ENCODE measurements at places on chromosomes 13 and 19. TPM values are rescaled to one million over a fixed set of nuclear protein-coding genes. Genes with fewer than 3 reads are reported as not detected.

DNA sequence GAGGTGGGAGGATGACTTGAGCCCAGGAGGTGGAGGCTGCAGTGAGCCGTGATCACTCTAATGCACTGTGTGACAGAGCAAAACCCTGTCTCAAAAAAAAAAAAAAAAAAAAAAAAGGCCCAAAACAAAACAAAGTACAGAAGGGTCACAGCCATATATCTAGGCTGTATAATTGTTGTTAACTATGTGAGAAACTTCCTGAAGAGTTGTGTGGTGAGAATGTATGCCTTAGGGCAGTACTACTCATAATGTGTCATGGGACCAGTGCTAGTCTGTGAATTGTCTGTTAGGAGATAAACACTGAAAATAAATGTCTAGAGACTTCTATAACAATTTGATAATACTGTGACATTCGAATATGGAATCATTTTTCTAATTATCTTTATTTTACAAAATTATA, 43.1 kb downstream of the PAN3 start:
- peak overlapping the region; percentile 63 for H3K27ac ChIP-seq
- H3K4me1 ChIP-seq, result peaks cover 13% of the 10 kb centered on the region
- no peaks in the 10 kb centered on the region for H3K36me3 ChIP-seq
- no peaks in the 10 kb centered on the region for H3K27me3 ChIP-seq

Gene MYADM
- 16.8 TPM for polyA plus RNA-seq

Gene NKG7
- polyA plus RNA-seq, result not detected

GRCh38 chr13:113295776-113296175, 1.3 kb upstream of the LAMP1 start:
- H3K27me3 ChIP-seq, result peaks cover 32% of the 10 kb centered on the region
- peaks cover 1% of the 10 kb centered on the region for H3K36me3 ChIP-seq
- peaks cover 21% of the 10 kb centered on the region for H3K4me1 ChIP-seq
- no peak for DNase-seq
- H3K4me3 ChIP-seq, result no peak overlapping the region
- no peak overlapping the region for H3K27ac ChIP-seq

DNA sequence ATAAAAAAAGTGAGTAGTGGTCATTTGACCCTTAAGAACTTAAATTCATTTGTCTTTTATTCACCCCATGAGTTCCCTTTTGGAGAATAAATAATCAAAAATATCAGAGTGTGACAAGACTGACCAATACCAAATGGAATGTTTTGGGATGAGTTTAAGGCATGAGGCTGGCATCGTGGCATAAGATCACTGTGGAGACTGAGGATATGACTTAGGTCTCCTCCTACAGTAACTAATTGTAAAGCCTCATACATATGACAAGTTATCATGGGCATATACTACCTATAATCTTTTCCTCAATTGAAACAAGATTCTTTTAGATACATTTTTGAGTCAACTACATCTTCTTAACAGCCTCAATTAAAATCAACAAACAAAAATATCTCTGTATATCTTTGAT, 782.0 kb downstream of the SLITRK1 start:
- no peak overlapping the region for H3K27ac ChIP-seq
- no peaks in the 10 kb centered on the region for H3K4me1 ChIP-seq
- H3K27me3 ChIP-seq, result no peaks in the 10 kb centered on the region
- no peaks in the 10 kb centered on the region for H3K36me3 ChIP-seq
- DNase-seq, result no peak

Measured in keratinocyte (primary cell).